ENCODE measurements at places on chromosomes 16 and 17.

GRCh38 chr16:71569621-71570020, 7.3 kb downstream of the TAT start:
- no peak for DNase-seq

- no peak for DNase-seq
These were observed 4.7 kb upstream of the RFFL start for GRCh38 chr17:35068249-35068648.

- DNase-seq: no peak
These were observed 3.5 kb downstream of the ZBTB4 start for GRCh38 chr17:7475764-7476422.

- no peak for DNase-seq
These were observed 3.3 kb upstream of the CES1 start for GRCh38 chr16:55836158-55836611.

GRCh38 chr16:23893986-23894385, 58.2 kb downstream of the PRKCB start:
- no peak for DNase-seq
